ENCODE measurements at places on chromosomes 16 and 17. TPM values are rescaled to one million over a fixed set of nuclear protein-coding genes. Genes with fewer than 3 reads are reported as not detected.

The PAQR4 gene
- 51.8 TPM for total RNA-seq

The MYO1C gene
- total RNA-seq, result 251 TPM

The WNK4 gene
- total RNA-seq, result 3.5 TPM

The ENKD1 gene
- total RNA-seq, result 14.6 TPM

The SLC35G3 gene
- total RNA-seq, result not detected

The SLC2A4 gene
- total RNA-seq, result 0.31 TPM

All from Panc1 (cell line).